ENCODE measurements at places on chromosomes 7 and 10. TPM values are rescaled to one million over a fixed set of nuclear protein-coding genes. Genes with fewer than 3 reads are reported as not detected.
A peak's percentile ranks its signal among the peaks of the same experiment; 100 is the strongest.

DNA sequence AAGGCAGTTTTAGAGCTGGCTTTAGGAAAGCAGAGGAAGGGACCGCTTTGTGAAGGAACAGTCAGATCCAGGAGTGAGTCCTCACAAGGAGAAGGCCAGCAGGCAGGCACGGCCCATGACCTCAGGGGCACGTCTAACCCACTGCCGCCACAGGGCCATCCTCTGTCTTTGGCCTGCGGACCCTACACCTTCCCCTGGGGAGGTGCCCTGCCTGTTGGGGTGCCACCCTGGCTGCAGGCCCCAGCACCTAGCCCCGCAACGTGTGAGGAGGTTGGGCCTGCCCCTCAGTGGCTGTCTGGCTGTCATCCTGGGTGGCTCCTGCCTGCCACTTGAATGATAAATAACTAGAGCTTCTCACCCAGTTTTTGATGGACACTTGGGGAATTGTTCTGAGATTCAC lies 31.0 kb upstream of the TRIM8 start:
- peaks cover 65% of the 10 kb centered on the region for H3K4me1 ChIP-seq
- peak overlapping the region; percentile 74 for H3K27ac ChIP-seq
- H3K4me3 ChIP-seq, result no peak overlapping the region

GRCh38 chr10:78947226-78947625 lies 121.5 kb upstream of the ZMIZ1 start:
- H3K4me1 ChIP-seq, result peaks cover 78% of the 10 kb centered on the region
- DNase-seq, result peak; percentile 59
- no peak overlapping the region for H3K27ac ChIP-seq
- H3K27me3 ChIP-seq, result peaks cover 2% of the 10 kb centered on the region
- H3K36me3 ChIP-seq, result no peaks in the 10 kb centered on the region

GRCh38 chr7:150803161-150803860 lies 2.7 kb downstream of the TMEM176A start:
- H3K4me3 ChIP-seq, result no peak overlapping the region
- peaks cover 17% of the 10 kb centered on the region for H3K36me3 ChIP-seq
- H3K27ac ChIP-seq, result no peak overlapping the region
- H3K27me3 ChIP-seq, result peaks cover 33% of the 10 kb centered on the region
- DNase-seq, result peak; percentile 14
- H3K4me1 ChIP-seq, result peaks cover 35% of the 10 kb centered on the region

- no peaks in the 10 kb centered on the region for H3K27me3 ChIP-seq
- H3K27ac ChIP-seq, result no peak overlapping the region
- no peak overlapping the region for H3K4me3 ChIP-seq
- H3K4me1 ChIP-seq, result no peaks in the 10 kb centered on the region
- DNase-seq, result no peak
Measured at GRCh38 chr7:11153694-11154093, 180.0 kb downstream of the PHF14 start.

GRCh38 chr7:24908166-24908565 lies 71.8 kb downstream of the OSBPL3 start:
- no peak overlapping the region for H3K4me3 ChIP-seq
- peaks cover 5% of the 10 kb centered on the region for H3K4me1 ChIP-seq
- H3K36me3 ChIP-seq, result no peaks in the 10 kb centered on the region
- H3K27me3 ChIP-seq, result no peaks in the 10 kb centered on the region
- H3K27ac ChIP-seq, result no peak overlapping the region

- peak overlapping the region; percentile 21 for H3K27ac ChIP-seq
- H3K36me3 ChIP-seq, result no peaks in the 10 kb centered on the region
- H3K4me1 ChIP-seq, result no peaks in the 10 kb centered on the region
- peak overlapping the region; percentile 5 for H3K4me3 ChIP-seq
Measured at GRCh38 chr10:19638182-19638895, 177.9 kb upstream of the PLXDC2 start.

GRCh38 chr10:116408719-116409118 lies 18.9 kb upstream of the PNLIPRP3 start:
- DNase-seq, result peak; percentile 5
- no peaks in the 10 kb centered on the region for H3K27me3 ChIP-seq
- H3K36me3 ChIP-seq, result no peaks in the 10 kb centered on the region
- no peak overlapping the region for H3K27ac ChIP-seq
- no peaks in the 10 kb centered on the region for H3K4me1 ChIP-seq

GRCh38 chr7:67422601-67423000 lies 426.0 kb downstream of the TYW1 start:
- no peak for DNase-seq
- H3K4me3 ChIP-seq, result no peak overlapping the region

DNA sequence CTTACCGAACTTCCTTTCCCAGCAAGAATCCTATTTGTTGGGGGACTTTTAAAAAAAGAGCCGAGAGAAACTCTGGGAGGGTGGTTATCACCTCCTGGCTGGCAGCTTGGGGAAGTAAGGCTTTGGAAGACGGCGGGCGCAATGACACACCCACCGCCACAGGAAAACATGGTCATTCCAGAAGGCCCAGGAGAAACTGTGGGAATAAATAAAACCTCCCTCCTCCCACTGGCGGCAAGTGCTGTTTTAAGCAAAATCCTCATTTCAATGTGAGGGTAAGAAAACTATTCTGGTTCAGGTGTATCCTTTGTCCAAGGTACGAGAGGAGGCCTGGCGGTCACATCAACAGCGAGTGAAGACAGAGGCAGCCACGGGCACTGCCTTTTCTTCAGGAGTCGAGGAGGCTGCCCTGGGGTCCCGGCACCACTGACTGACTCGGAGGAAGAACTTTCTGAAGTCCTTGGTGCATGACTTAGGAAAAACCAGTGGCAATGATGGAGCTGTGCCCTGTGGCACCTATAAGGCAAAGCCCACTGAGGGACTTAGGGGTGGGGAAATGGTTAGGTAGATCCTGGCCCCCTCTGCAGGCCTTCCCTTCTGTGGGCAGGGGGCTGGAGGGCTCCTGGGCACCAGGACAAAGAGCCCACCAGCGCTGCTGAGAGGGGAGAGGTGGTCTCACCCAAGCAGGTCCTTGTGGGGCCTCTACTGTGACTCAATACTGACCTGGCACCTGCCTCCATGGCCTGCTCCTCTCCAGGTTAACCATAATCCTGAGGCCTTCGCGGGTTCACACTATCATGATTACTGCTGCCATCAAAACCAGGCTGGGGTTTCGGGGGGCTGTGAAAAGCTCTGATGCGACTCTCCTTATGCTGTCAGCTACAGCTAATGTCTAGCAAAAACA lies 21.4 kb downstream of the DNAJB12 start:
- H3K4me3 ChIP-seq, result no peak overlapping the region
- H3K4me1 ChIP-seq, result peaks cover 80% of the 10 kb centered on the region
- H3K36me3 ChIP-seq, result peaks cover 48% of the 10 kb centered on the region
- no peaks in the 10 kb centered on the region for H3K27me3 ChIP-seq
- H3K27ac ChIP-seq, result peak overlapping the region; percentile 93

GRCh38 chr7:80781146-80781545 lies 137.7 kb downstream of the SEMA3C start:
- no peak overlapping the region for H3K4me3 ChIP-seq
- H3K27ac ChIP-seq, result peak overlapping the region; percentile 22
- no peaks in the 10 kb centered on the region for H3K27me3 ChIP-seq
- peaks cover 5% of the 10 kb centered on the region for H3K4me1 ChIP-seq
- no peak for DNase-seq

- H3K4me1 ChIP-seq, result peaks cover 6% of the 10 kb centered on the region
- no peaks in the 10 kb centered on the region for H3K36me3 ChIP-seq
- H3K4me3 ChIP-seq, result no peak overlapping the region
- DNase-seq, result no peak
- no peaks in the 10 kb centered on the region for H3K27me3 ChIP-seq
- no peak overlapping the region for H3K27ac ChIP-seq
Measured at GRCh38 chr7:38330861-38331621, 57.6 kb upstream of the TARP start.

DNA sequence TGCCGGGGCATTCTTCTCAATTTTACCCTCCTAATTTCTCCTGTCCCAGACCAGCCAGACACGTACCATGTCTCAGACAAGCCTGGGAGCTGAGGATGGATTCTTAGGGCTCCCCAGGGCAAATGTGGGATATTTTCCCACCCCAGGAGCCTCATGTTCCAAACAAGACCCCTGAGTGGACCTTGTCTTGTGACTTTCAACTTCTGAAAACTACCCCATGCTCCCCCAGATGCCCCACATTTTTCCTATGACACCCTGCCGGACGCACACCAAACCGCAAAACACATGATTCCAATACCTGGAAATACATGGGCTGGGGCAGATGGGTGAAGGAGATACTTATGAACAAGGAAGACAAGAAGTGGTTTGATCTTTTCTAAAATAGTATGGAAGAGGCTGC lies 874 bp downstream of the GIMAP5 start:
- H3K27me3 ChIP-seq, result peaks cover 11% of the 10 kb centered on the region
- H3K36me3 ChIP-seq, result peaks cover 5% of the 10 kb centered on the region
- peak overlapping the region; percentile 49 for H3K4me3 ChIP-seq

- H3K27ac ChIP-seq, result no peak overlapping the region
- no peak overlapping the region for H3K4me3 ChIP-seq
- no peak for DNase-seq
- no peaks in the 10 kb centered on the region for H3K27me3 ChIP-seq
- H3K4me1 ChIP-seq, result no peaks in the 10 kb centered on the region
Measured at GRCh38 chr7:133789974-133790373, 337.2 kb upstream of the LRGUK start.

Gene STAG3
- 1.6 TPM for total RNA-seq

Gene XRCC2
- total RNA-seq, result 3.5 TPM

Gene RADIL
- total RNA-seq, result 3.0 TPM

Gene NPC1L1
- not detected for total RNA-seq

Gene PNLIP
- total RNA-seq, result 0.18 TPM

Gene ITGB8
- total RNA-seq, result 7.5 TPM

Gene ITIH2
- total RNA-seq, result 0.22 TPM

Gene CYTH3
- total RNA-seq, result 20.3 TPM

Gene PKD2L1
- 0.04 TPM for total RNA-seq

Data from muscle of leg (tissue), 16 donors.